Calu3 (cell line): ENCODE measurements at places on chromosomes 6 and 20. TPM values are rescaled to one million over a fixed set of nuclear protein-coding genes. Genes with fewer than 3 reads are reported as not detected.

DNA sequence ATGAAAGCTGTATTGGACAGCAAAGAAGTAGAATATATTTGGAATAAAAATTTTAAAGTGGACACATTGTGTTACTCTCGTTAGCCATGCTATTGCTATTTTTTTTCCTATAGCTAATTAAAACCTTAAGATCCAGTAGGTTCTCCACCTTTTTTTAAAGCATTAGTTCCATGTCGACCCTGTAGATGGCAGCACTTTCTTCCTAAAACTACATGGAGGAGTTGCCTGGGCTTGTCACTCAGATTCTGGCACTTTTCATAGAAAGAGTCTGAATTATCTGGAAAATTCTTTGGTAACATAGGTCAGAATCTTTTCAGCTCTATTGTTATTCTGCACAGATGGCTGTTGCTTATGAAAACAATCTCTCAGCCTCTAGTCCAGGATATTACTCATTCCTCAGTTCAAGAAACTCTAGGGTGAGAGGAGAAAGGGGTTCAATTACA is 42.0 kb upstream of the ESR1 start:
- no peaks in the 10 kb centered on the region for H3K36me3 ChIP-seq
- no peak overlapping the region for H3K4me3 ChIP-seq
- peak; percentile 50 for DNase-seq
- H3K27me3 ChIP-seq = no peaks in the 10 kb centered on the region
- no peak overlapping the region for H3K27ac ChIP-seq

DNA sequence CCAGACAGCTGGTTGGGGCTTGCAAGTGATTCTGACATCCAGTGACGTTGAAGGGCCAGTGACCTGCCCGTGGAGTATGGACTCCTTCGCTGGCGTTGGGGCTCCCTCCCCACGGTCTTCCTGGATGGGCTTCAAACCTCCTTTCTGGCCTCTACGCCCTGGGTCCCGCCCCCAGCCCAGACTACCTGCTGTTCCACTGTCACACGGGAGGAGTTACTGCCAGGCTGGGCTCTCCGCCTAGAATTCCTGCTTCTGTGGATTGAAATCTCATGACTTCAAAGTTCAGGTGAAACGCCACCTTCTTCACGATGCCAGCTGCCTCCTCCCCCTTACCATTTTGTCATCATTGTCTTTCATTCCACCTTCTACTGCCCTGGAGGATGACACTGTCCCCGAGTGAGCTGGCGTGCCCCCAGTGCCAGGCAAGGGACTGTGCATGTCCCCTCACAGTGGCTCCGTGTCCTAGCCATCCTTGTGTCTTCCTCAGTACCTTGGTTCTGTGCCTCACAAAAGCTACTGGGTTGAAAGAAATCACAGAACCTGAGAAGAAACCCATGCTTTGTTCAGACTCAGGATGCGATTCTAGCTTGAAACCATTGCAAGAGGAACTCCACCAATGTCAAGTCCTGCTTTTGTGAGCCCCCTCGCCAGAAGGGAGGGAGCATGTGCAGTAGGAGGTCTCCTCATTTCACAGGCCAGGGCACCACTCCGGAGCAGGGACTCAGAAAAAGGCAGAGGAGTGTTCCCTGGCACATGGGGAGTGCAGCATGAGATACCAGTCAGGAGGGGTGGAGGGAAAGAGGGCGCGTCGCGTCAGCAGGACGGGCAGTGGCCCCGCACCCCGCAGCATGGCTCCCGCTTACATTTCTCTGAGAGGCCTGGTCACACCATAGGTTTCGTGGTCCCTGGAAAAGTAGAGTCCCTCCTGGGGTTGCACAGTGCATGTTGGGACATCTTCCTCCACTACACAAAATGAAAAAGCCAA is 11.0 kb upstream of the IRF4 start:
- no peak for DNase-seq
- no peak overlapping the region for H3K4me3 ChIP-seq
- peaks cover 21% of the 10 kb centered on the region for H3K27me3 ChIP-seq
- H3K4me1 ChIP-seq = no peaks in the 10 kb centered on the region
- H3K27ac ChIP-seq = no peak overlapping the region

DNA sequence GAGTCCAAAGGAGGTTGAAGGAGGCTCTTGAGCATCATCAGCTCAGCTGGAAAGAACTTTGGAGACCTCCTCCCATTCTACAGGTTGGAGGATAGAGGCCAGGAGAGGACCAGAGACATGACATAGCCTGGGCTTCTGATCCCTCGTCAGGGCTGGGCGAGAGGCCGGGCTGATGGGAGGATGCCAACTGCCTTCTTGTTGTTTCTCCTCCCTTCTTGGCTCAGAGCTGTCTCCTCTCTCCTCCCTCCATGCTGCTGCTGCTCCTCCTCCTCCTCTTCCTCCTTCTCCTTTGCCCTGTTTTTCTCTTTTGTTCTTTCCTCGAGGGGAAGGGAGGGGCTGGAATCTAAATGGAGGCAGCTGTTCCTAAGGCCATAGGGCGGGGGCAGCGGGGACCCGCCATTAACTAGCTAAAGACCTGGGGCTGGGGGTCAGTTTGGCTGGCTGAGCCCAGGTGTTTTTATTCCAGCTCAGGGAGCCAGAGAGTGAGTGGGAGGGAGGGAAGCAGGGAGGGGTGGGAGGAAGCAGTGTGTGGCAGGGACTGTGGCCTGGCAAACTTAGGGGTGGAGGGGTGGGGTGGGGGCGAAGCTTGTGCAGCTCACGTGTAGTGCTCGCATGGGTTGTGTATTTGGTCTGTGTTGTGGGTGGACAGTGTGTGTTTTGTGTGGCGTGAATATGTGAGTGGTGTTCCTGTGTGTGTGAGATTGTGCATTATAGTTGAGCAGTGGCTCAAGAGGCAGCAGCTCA is 84.8 kb downstream of the CD40 start:
- peaks cover 29% of the 10 kb centered on the region for H3K4me1 ChIP-seq
- no peak overlapping the region for H3K4me3 ChIP-seq
- H3K27ac ChIP-seq = no peak overlapping the region
- no peak for DNase-seq

DNA sequence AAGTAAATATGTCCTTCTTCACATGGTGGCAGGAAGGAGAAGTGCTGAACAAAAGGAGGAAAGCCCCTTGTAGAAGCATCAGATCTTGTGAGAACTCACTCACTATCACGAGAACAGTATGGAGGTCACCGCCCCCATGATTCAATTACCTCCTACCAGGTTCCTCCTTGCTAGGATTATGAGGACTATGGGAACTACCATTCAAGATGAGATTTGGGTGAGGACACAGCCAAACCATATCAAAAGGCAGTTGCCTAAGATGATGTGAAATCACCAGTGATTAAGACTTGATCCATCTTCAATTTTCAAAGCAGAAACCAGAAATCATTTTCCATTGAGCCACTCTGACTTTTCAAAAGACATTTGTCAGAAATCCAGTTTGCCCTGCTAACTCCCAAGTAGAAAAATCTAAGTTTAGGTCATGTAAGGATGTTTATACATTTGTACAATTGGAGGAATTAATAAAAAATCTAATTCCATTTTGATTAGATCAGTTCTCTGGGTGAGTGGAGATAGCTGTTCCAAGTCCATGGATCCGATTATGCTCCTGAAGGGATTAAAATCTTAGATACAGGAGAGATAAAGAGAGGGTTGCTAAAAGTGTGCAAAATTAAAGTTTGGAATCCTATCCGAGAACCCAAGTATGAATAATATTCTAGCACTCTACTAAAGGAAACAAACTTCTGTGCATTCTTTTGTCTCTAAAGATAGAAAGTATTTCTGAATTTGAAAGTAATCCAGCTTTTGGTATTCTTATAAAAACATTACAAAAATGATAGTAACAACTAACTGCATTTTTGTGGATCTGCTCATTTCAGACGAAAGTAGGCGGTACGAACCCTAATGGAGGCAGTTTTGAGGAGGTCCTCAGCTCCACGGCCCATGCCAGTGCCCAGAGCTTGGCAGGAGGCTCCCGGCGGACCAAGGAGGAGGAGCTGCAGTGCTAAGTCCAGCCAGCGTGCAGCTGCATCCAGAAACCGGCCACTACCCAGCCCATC is 39.5 kb downstream of the HDDC2 start:
- no peak overlapping the region for H3K4me3 ChIP-seq
- H3K4me1 ChIP-seq = no peaks in the 10 kb centered on the region
- H3K36me3 ChIP-seq = no peaks in the 10 kb centered on the region
- DNase-seq = no peak
- no peak overlapping the region for H3K27ac ChIP-seq

DNA sequence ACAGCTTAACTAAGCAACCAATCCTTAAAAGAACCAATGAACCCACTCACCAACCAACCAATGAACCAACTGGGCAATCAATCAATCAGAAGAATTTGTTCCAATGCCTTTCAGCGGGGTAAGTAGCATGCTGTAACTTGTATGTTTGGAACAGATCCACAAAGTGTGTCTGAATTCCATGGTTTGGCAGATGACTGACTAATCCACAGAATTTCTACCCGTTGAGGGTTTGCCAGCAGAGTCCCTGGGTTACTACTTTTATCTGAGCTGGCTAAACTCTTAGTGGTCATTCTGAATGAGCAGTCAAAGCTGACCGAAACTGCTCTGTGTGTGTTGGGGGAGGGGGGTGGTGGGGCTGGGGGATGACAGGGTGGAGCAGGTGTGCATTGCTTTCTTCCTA is 125.0 kb upstream of the JAG1 start:
- no peak for DNase-seq
- H3K4me1 ChIP-seq = no peaks in the 10 kb centered on the region
- H3K27me3 ChIP-seq = no peaks in the 10 kb centered on the region
- H3K27ac ChIP-seq = no peak overlapping the region
- no peak overlapping the region for H3K4me3 ChIP-seq

SOX18 gene
- not detected in 2 replicates for total RNA-seq

DNA sequence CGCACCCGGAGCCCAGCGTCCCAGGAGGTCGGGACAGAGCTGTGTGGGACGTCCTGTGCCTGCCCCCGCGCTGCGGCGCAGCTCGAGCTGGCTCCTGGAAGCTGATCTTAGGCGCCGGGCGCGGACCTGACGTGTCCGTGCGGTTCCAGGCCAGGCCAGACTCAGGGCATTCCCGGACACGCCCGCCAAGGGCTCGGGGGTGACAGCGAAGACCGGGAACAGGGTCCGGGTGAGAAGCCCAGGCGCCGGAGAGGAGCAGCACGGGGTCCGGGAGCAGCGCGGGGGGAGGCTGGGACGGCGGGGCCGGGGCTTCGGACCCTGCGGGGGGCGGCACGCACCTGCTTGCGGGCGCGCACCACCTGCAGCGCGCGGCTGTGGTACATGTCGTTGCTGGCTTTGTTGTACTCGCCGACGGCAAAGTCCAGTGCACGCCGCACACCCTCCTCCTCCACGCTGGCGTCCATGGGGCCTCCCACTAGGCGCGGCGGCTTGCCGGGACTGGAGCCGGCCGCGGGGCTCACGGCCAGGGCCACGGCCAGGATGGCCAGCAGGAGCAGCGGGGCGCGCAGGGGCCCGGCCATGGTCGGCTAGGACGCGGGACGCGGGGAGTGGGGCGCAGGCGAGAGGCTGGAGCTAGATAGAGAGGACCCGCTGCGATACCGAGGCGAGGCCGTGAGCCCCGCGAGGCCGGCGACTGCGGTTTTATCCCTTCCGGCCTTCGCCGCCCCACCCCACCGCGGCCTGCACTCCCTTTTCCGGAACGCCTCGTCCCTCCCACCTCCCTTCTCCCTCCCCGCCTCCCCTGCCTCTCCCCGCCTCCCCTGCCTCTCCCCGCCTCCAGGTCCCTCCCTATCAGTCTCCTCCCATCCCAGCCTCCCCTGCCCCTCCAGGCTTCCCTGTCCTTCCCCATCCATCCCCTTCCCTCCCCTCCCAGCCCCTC is at the start of gene CST3:
TSS of gene CST3 (minus strand) at position 674 of the 940 bp plus-strand sequence. CDS start at position 581, 93 bp downstream.
- DNase-seq = peak; percentile 68
- H3K4me1 ChIP-seq = no peaks in the 10 kb centered on the region

GRCh38 chr6:105838171-105838570 is 248.0 kb upstream of the PRDM1 start:
- H3K4me1 ChIP-seq = no peaks in the 10 kb centered on the region
- no peak overlapping the region for H3K4me3 ChIP-seq
- no peak for DNase-seq
- H3K27me3 ChIP-seq = no peaks in the 10 kb centered on the region
- no peak overlapping the region for H3K27ac ChIP-seq
- no peaks in the 10 kb centered on the region for H3K36me3 ChIP-seq
